EL (cell line): ENCODE measurements at places on chromosomes 7 and 10.

- DNase-seq: no peak
Observed at GRCh38 chr10:49366460-49366859, 29.4 kb downstream of the DRGX start.

- DNase-seq: no peak
Observed at GRCh38 chr10:131694781-131695495, 205.9 kb upstream of the PPP2R2D start.

DNA sequence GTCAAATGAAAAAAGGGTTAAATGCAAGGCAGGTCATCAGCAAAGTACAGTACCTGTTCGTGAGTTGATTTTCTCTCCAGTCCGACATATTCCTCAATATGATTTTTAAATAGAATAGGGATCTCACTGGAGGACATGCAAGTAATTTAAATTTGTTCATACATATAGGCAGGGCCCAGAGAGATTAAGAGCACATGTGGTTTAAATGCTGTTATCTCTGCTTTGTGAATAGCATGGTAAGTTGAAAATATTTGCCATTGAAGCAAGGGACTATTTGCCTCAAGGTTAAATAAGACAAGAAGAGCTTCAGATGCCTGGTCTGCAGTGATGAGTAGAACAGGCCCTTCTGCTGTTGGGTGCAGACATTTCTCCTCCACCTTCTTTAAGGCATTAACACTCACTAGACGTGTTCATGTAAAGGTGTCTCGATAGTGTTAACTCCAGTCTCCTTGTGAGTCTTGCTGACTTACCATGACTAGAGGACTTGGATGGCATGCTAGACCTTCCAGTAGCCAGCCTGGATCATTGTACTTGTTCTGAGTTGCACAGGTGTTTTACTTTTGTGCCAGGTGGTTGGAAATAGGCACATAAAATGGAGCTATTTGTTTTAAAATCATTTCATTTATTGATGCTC is 15.6 kb upstream of the AKR1C3 start:
- DNase-seq: no peak

DNA sequence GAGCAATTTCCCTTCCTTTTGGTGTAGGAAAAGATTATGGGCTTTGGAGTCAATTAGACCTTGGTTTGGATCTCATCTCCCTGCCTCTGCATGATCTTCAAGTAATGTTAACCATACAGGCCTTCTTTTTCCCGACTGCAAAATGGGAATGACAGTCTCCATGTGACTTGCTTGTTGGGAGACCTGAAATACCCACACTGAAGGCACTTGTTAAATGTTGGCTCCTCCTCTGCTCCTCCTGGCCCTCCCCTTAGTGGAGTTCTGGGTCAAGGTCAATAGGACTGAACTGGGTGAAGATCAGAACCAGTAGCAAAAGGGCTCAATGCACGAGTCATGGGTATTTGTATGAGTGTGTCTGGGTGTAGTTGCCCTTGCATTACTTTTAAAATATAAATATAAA is 179.4 kb upstream of the PRR15 start:
- DNase-seq: no peak

DNA sequence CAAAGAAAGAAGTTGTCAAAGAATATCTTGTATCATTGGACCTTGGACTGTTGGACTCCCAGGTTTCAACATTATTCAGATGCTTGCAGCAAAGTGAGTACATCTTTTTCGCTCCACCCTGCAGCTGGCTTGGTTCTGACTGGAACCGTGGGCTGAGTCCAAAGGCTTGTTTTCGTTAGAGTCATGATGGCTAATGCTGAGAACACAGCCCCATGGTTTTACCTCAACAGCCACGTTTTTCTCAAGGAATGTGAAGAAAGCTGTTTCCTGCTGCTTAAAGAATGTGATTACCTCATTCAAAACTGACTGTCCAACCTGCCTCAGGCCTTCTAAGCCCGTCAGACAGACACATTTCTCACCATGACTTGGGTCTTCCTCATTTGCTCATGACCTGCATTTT is 69.5 kb downstream of the STEAP1B start:
- peak; percentile 92 for DNase-seq

DNA sequence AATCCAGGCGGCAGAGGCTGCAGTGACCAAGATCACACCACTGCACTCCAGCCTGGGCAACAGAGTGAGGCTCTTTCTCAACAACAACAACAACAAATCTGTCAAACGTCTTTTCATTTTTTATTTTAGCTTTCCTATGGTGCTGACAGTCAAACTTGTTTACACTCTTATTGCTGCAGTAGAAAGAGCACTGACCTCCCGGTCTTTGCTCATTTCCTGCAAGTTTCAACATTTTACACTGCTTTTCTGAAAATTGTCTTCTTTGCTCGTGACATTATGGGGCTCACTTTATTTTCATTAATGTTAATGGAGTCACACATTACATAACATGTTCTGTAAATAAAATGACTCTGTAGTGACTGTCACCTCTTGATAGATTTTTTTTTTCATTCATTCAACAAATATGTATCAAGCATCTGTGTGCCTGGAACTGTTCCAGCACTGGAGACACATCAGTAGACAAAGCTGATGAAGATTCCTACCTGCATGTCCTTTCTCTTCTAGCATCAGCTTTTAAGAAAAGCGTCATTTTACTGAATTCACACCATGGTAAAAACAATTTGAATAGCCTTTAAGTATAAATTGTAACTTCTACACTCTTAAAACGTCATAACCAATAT is 277.3 kb downstream of the CELF2 start:
- no peak for DNase-seq

DNA sequence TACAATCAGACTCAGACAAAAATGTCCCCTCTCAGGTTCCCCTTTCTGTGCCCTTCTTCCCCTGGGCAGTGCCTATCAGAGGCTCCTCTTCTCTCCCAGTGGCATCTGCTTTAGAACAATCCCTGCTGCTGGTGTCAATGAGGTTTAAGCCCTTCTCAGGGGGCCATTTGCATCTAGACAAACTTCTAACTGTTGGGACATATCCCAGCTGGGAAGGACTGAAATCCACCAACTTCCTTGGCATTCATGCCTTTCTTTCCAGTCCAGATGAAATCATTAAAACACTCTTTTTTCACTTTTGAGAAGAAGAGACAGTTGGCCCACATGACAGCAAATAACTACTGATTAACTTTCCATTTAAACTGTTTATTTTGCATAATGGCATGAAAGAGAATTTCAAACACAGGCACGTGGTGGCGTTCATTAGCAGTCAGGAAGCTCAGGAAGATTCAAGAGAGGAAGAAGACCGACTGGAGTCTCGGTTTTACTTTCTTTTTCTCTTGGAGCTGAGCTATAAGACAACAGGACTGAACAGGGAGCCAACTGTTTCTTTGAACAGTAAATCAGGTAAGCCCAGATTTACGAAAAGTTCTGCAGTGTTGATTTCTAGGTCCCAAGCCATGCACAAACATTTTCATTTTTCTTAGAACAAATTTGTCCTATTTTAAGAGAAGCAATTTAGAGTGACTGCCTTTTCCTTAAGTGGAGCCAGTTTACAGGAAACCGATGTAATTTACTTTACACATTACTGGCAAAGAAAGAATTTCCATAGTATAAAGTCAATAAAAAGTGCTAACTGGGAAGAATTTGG is at the start of gene GIMAP2:
TSS of gene GIMAP2 (plus strand) at position 488 of the 811 bp plus-strand sequence. CDS start 1,354 bp downstream, outside the sequence.
- DNase-seq: peak; percentile 52

DNA sequence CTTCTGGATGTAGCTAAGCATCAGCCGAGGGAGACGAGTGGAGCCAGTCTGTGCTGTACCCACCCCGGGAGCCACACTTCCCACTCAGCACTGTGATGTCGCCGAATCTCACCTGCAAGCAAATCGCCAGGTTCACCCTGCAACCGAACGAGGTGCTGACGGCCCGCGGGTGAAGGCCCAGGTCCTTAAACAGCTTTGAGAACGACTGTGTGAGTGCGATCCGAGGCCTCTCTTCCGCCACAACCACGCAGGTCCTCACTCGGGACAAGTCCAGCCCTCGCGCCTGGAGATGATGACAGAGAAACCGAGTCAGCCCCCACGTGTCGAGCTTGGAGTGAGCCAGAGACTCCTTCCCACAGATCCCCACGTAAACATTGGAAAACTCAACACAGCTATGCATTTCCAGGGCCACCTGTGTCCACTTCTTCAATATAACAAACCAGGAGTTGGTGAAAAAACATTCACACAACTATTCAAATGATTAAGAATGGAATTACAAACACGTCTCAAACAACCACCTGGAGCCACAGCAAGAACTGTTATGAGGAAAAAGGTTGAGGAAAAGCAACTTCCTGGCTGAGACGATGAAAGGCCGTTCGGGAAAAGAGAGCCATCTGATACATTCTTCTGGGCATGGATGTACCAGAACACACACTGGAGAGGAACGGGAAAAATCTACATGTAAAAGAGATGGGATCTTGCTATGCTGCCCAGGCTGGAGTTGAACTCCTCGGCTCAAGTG is 191.8 kb downstream of the ZMYND11 start:
- DNase-seq: no peak

- DNase-seq: no peak
Observed at GRCh38 chr7:108244110-108244509, 113.9 kb upstream of the LAMB4 start.

- no peak for DNase-seq
Observed at GRCh38 chr7:132381742-132382472, 194.4 kb downstream of the PLXNA4 start.

DNA sequence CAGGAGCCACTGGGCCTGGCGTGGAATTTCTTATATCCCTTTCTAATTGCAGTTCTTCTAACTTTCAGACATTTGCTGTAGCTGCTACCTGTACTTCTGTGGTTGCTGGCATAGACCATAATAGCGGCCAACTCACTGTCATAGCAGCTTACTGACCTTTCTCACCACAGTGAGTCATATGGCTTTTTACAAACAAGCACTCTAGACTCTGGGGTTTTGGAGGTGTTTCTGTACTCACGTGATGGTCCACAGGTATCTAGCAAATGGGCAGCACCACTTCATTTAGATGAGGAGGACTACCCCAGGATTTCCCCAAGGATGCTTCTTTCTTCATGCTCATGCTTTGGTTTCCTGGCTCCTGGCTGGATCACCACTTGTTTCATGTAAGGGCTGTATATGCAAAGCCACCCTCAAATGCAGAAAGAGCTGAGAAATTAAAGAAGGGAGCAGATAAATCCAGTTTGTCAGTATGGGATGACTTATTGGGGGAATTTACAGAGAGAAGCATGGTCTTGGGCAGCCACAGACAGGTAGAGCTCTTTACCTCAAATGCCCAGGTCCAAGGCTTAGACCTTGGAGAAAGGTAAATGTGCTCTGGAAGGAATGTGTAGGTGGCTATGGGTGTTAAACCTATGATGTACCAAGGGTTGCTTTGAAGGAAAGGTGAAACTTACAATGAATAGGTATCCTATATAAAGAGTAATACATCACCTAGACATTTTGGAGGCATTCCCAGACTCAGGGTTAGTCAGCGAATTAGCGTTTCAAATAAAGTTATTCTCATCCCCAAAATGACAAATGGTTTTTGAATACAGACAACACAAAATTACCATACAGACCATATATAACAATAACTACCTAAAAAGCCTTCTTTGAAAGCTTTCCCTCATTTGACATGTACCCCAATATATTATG is 15.9 kb upstream of the SLC25A16 start:
- DNase-seq: peak; percentile 56

- no peak for DNase-seq
Observed at GRCh38 chr7:29965030-29965429, 24.6 kb downstream of the SCRN1 start.
